ENCODE measurements at places on chromosomes 16 and 17.

- H3K4me3 ChIP-seq: no peak overlapping the region
- peaks cover 30% of the 10 kb centered on the region for H3K4me1 ChIP-seq
- no peaks in the 10 kb centered on the region for H3K36me3 ChIP-seq
- no peaks in the 10 kb centered on the region for H3K27me3 ChIP-seq
Observed at GRCh38 chr17:44915862-44916780, 821 bp upstream of the GFAP start.

DNA sequence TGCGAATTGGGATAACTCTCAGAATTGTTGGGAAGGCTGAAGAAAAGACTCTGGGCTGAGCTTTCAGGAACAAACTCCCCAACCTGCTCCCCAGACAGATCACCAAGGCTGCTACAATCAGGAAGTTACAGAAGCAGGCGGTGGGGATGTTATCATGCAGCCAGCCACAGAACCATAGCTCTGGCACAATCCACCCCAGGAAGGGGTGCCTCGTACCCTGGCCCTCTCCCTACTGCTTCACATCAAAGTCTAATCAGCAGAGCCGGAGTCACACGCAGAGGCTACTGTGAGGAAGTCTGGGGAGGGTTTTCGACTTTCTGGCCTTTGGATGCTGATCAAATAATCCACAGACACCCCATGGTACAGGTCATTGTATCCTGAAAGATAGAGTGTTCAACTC is 86.8 kb downstream of the NTN1 start:
- DNase-seq: no peak
- H3K4me1 ChIP-seq: no peaks in the 10 kb centered on the region
- no peaks in the 10 kb centered on the region for H3K27me3 ChIP-seq
- no peaks in the 10 kb centered on the region for H3K36me3 ChIP-seq
- H3K27ac ChIP-seq: no peak overlapping the region

DNA sequence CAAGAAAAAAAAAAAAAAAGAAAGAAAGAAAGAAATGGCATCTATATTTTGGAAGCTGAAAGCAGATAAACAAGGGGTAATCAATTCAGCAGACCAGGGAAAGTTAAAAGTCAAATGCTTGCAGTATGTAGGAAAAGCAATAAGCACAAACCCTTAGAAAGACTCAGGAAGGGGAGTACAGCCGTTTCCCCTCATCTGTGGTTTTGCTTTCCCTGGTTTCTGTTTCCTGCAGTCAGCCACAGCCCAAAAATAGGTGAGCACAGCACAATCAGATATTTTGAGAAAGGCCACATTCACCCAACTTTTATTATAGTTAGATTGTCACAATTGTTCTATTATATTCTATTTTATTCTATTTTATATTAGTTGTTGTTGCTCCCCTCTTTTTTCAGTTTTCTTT is 14.4 kb upstream of the ALOX12 start:
- H3K27ac ChIP-seq: no peak overlapping the region
- no peak overlapping the region for H3K4me3 ChIP-seq
- no peaks in the 10 kb centered on the region for H3K4me1 ChIP-seq

- peaks cover 6% of the 10 kb centered on the region for H3K27me3 ChIP-seq
- H3K4me1 ChIP-seq: no peaks in the 10 kb centered on the region
- DNase-seq: no peak
Observed at GRCh38 chr17:33927732-33928133, 327.4 kb upstream of the CCL2 start.

DNA sequence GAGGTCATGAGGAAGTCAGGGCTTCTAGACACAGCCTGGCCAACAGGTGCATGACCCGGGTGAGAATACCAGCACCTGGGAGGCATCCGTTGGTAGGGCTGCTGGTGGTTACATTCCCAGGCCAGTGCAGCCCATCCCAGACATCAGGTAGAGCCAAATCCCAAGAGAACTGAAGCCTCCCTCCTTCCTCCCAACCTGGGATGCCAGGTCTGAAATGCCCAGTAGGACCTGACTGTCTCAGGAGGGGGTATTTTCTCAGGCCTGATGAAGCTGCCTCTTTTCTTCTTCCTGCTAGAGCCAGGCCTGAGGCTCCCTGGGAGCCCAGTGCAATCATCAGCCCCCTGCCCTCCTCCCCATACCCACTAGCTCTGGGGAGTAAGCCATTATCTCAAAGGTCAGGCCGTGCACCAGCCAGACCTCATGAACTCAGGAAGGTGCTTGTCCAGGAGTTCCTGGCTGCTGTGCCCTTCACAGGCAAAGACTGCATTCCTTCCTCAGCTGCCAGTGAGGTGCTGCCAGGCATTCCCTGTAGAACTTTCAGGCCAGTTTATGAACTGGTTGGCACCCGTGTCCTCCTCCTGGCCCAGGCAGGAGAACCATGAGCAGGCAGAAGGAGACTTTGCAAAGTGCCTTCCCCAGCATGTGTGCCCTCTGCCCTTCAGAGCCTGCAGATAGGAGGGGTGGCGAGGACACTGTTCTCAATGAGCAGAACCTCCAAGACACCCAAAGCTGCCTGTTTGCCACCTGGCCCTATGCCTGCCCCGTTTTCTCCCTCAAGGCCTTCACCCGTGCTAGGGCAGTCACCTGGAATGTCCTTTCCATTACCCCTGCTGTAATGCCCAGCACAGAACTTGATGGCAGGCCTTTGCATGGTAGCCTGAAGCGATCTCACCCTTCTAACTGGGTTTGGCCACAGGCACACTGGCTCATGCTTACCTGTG is 7.6 kb downstream of the TBX2 start:
- peaks cover 26% of the 10 kb centered on the region for H3K27me3 ChIP-seq
- H3K27ac ChIP-seq: no peak overlapping the region
- peak; percentile 45 for DNase-seq
- H3K4me1 ChIP-seq: peaks cover 3% of the 10 kb centered on the region
- H3K36me3 ChIP-seq: no peaks in the 10 kb centered on the region
